Stimulated activated CD8-positive, alpha-beta memory T cell treated with anti-CD3 and anti-CD28 coated beads, Interleukin-7, amount 100 ng/mL, for 4 hours (primary cell): ENCODE measurements at places on chromosomes 1 and 21.

DNA sequence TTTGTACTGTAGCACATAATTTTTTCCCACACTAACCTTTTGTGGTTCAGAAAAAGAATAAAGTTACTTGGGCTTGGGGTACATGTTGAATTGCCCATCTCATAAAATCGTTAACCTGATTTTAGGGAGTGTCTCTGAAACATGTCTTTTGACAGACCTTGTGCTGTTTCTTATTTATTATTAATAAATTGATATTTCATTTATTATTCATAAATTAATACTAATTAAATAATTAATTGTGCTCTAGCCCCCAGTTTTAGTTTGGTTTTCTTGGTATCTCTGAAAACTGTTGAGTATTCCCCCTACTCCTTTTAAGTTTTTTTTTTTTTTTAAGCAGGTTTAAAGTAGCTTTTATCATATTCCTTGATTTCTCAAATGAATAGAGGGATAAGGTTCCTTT is 27.9 kb downstream of the CAMTA1 start:
- no peak for DNase-seq

GRCh38 chr1:205321162-205321958 is at the start of gene NUAK2:
TSS of gene NUAK2 (minus strand) at chr1:205321745. CDS start at chr1:205321628, 117 bp downstream.
- DNase-seq: peak; percentile 62

DNA sequence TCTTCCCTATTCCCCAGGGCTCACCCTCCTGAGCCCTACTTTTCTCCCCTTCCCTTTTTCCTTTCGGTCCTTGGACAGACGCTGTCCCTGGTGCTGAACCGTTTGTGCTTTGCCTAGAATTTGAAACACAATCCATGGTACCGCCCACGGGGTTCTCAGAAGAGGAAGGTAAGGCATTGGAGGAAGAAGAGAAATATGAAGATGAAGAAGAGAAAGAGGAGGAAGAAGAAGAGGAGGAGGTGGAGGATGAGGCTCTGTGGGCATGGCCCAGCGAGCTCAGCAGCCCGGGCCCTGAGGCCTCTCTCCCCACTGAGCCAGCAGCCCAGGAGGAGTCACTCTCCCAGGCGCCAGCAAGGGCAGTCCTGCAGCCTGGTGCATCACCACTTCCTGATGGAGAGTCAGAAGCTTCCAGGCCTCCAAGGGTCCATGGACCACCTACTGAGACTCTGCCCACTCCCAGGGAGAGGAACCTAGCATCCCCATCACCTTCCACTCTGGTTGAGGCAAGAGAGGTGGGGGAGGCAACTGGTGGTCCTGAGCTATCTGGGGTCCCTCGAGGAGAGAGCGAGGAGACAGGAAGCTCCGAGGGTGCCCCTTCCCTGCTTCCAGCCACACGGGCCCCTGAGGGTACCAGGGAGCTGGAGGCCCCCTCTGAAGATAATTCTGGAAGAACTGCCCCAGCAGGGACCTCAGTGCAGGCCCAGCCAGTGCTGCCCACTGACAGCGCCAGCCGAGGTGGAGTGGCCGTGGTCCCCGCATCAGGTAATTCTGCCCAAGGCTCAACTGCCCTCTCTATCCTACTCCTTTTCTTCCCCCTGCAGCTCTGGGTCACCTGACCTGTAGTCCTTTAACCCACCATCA is 10.4 kb downstream of the BCAN start:
- DNase-seq: no peak

GRCh38 chr1:119978018-119978505 is 81.7 kb upstream of the ADAM30 start:
- DNase-seq: no peak

DNA sequence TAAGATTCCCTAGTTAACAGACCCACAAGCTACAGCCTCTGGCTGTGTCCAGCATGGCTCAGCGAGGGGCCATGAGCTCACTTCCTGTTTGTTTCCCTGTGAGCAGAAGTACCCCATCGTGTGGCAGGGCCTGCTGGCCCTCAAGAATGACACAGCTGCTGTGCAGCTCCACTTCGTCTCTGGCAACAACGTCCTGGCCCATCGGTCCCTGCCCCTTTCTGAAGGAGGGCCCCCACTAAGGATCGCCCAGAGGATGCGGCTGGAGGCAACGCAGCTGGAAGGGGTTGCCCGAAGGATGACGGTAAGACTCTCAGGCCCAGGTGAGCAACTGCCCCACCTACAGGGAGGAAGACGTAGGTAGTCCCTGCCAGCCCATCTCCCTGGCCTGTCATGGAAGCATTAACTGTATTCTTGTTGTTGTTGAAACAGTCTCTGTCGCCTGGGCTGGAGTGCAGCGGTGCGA is 38.2 kb downstream of the ZBTB17 start:
- DNase-seq: no peak

DNA sequence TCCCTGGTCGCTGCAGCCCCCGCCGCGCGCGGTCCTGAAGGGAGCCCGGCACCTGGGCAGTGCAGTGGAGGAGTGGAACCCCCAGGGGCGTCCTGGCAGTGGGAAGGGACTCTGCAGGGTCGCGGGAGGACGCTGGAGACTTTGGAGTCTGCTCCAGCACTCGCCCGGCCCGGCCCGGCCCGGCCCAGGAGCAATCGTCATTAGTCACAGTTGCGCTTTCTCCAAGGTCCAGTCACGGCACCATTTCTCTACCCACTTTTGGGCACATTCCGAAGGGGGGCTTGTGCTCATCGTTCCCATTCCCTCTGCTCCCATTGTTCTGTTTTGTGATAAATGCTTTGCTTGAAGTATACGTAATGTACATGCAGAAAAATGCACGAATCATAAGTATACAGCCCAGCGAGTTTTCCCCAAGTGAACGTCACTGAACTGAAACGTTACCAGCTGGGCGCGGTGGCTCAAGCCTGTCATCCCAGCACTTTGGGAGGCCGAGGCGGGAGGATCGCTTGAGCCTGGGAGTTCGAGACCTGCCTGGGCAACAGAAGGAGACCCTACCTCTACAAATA is 999 bp downstream of the THAP3 start:
- DNase-seq: no peak

DNA sequence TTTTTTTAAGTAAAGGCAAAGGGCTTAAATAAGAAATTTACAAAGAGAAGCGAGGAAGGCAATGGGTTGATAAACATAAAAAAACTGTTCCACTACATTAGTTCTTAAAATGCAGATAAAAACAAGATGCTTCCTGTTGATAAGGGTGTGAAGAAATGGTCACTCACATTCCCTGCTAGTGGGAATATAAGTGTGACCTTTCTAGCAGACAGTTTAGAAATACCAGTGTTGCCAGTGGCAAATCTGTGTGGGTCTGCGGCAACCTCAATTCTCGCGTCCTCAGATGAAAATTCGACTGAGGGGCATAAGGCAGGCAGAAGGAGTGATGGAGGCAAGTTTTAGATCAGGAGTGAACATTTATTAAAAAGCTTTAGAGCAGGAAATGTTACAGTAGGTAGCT is 151.1 kb downstream of the NTNG1 start:
- DNase-seq: no peak

- DNase-seq: no peak
Observed at GRCh38 chr1:216323344-216323743, 99.9 kb downstream of the USH2A start.

- no peak for DNase-seq
Observed at GRCh38 chr1:234929369-234929768, 199.3 kb downstream of the TOMM20 start.

DNA sequence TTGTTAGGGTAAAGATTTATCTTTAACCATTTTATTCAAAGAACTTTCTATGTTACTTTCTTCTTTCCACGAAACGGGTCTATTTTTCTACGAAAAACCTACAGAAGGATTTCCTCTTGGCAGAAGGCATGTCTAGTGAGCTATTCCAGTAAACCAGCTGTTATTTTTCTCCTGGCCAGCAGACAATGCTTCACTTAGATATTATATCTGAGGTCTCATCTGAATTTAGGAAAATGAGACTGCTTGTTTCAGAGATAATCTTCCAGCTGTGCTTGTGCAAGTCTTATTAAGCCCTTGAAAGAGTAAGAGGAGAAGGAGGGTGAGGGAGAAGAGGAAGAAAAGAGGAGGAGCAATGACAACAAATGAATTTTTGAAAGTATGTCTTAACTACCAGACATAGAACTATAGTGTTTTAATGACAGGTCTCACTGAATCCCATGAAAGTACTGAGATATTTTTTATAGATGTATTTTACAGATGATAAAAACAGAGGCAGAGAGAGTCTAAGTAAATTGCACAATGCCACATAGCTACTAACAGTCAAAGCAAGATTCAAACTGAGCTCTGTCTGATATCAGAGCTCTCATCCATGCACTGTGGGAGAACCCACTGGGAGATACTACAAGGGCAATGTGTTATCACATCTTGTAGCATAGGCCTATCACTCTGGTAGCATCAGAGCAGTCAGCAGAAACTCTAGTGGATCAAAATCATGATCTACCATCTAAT is 54.6 kb upstream of the SAMSN1 start:
- DNase-seq: no peak

- DNase-seq: no peak
Observed at GRCh38 chr1:43419627-43420425, 30.1 kb downstream of the SZT2 start.

GRCh38 chr1:60345049-60345448 is 271.5 kb upstream of the C1orf87 start:
- no peak for DNase-seq

DNA sequence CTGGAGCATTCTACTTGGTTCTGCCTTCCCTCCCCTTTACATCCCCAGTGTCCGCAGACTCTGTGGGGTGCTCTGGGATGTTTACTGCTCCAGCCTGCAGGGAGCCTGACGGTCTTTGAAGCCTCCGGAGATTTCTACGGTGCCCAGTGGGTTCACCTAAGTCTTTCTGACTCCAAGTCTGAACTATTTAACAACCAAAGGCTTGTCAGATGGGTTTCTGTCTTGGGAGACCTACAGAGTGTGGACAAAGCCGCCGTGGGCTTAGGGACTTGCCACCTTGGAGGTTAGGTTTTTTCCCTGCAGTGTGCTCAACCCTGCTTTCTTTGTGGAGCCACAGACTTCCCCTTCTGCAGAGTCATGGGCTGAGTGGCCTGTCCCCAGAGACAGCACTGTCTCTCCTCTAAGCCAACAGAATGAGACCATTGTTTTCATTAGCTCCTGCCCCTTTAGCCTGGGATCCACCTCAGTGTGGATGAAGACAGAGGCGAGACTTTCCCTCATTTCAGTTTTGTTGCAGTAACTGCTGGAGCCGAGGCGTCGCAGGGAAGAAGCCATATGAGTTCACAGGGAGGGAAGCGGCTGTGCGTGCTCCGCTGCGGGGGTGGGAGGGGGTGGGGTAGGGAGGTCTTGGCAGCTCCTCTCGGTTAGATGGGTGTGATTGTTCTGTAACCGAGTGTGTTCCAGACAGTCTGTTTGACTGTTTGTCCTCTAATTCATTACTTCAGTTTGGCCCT is 120.7 kb downstream of the CNIH3 start:
- DNase-seq: no peak

GRCh38 chr1:64822621-64823020 is 77.7 kb downstream of the RAVER2 start:
- DNase-seq: no peak

GRCh38 chr1:43526002-43526401 is 4.7 kb upstream of the PTPRF start:
- DNase-seq: no peak

- peak; percentile 71 for DNase-seq
Observed at GRCh38 chr1:21334214-21335087, 44.2 kb upstream of the ECE1 start.
